ENCODE measurements at places on chromosomes 11 and 22.

DNA sequence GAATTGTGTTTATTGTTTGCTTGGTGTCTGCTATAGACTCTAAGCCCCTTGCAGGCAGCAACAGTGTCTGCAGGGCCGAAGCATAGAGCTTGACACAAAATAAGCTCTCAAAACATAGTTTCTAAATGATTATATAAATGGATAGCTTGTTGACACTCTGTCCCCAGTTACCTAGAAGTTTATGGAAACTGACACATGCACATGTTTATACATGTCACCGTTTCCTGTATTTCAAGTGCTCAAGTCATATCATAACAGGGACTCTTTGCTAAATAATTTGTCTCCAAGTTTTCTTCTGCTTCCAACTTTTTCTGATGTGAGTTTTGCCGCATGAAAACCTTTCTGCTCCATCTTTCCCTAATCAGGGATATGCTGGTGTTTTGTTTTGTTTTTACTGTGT lies 3.7 kb upstream of the OR6X1 start:
- no peak for DNase-seq

DNA sequence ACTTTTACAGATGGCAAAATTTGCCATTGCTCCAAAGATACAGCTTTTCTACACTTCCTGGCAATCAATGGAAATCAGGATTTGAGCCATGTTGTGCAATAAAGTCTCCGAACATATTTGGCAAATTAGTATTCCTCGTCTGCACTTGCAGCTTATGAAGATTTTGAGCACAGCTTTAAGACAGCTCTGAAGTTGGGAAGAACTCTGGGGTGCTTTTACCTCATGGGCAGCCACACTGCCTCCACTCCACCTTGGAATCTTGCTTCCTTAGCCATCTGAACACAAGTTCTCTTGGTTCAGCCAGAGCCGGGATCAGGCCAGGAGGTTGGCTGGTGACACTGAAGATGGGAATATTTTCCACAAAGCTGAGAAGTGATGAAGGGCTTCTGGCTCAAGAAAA lies 191.2 kb downstream of the CWF19L2 start:
- no peak for DNase-seq

DNA sequence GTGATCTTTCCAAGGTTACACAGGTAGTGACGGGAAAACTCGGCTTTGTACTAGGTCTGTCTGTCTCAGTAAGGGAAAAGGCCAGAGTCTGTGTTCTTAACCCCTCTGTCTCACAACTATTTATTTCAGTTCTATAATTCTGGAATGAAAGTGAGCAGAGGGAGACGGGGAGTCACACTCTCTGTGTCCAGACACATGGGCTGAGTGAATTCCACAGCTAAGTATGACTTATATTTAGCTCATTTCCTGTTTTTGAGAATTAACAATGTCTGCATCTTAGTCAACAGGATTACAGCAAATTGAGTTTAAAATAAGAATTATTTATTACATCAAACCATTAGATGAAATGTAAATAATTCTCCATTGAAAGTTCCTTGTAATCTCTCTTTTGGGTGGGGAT lies 62.5 kb upstream of the OR4B1 start:
- peak; percentile 65 for DNase-seq

DNA sequence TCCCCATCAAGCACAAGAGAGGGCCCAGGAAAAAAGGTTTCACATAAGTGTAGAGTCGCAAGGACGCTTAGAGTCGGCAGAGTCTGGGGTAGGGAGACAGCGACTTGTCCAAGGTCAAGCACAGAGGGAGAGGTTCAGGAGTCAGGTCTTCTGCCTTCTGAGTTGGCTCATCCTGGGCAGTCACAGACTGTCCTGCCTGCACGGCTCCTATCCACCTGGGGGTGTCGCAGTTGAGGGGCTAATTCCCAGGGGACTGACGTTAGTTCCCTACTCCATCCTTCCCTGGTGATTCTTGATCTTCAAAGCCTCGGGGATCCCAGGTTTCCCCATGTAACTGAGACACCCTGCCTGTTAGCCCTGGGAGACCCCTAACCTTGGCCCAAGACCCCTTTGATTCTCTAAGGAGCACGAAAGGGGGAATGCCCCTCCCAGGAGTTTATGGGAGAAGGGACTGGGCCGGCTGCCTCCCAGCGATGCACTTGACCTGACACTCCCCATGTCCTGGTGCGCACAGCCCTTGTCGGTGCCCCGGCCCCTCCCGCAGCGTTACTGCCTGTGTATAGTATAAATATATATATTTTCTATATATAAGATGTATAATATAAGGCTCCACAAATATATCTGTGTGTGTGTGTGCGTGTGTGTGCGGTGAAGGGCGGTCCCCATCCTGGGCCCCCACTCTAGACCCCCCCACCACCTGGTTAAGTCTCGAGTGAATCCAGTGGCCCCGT lies 14.7 kb upstream of the TAB1 start:
- DNase-seq, result peak; percentile 45

DNA sequence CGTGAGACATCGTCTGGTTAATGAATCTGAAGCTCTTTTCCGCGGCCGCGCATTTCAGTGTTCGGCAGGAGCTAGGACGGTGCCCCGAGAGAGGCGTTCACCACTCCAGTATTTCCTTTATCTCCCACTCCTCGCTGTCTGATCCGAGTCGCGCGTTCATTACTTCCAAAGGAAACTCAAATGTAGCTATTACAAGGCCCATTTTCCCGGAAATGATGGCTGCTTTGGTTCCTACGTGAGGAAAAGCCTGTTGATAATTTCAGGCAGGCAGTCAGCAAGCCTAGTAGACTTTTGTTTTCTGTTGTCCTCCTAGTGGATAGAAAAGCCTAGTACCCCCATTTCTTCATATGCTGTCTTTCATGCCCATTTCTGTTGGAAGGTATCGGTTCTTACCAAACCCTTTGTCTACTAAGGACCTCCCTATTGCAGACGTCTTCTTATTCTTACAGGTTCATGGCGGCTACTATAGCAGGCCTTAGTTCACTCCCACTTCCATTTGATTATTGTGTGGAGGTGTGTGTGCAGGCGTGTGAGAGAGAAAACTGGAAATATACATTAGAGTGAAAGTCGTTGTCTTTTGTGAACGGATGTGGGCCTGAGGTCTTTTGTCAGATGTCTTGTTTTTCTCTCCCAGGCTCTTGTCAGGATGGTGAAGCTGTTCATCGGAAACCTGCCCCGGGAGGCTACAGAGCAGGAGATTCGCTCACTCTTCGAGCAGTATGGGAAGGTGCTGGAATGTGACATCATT lies 737 bp downstream of the RBM4 start:
- peak; percentile 59 for DNase-seq

DNA sequence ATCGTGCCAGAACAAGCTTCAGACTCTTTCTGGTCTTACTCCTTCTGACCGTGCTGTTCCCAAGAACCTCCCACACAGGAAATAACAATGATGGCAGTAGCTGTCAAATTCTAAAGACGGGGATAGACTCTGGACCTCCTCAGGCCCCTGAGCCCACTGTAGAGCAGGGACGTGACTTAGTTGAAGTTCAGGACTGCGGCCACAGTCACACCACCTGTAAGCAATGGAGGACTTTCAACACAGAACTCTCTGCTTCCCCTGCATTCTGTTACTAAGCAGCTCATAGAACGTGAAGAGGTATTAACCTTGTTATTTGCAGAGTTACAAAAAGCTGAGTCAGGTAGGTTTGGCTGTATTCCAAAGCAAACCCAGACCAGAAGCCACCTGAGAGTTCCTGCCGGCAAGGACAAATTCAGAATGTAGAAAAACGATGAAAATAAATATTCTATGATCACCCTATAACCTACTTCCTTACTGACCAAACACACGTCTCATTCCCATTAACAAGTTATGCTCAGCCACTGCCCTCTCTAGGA lies 12.7 kb downstream of the TMEM45B start:
- peak; percentile 38 for DNase-seq

DNA sequence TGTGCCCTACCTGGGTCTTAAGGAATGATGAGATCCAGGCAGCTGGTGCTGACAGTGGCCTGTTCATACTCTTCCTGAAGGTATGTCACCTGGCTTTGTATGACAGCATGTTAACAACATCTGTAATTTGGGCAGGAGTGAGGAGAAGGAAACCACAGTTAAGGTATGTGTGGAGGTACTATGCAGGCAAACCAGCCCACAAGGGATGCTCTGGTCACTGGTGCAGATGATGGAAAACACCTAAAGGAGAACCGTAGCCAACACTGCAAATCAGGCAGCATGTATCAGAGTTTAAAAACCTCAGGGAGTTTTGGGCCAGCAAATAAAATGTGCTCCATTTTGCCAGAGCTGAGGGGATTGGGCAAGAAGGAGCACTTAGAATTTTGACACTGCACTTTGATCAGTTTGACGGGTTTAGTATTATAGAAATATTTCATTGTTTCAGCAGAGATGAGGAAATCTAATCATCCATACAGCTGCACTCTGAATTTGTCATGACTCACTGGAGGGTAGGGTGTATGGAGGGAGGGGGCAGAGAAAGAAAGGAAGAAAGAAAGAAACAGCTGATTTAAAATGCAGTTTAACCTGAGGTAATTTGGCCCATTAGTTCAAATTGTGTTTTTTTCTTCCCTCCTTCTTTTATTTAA lies 260.9 kb downstream of the KIRREL3 start:
- DNase-seq, result peak; percentile 3

- DNase-seq, result no peak
Measured at GRCh38 chr11:77370217-77370616, 68.7 kb upstream of the GDPD4 start.

GRCh38 chr11:129230006-129230405 lies 37.9 kb upstream of the ARHGAP32 start:
- peak; percentile 49 for DNase-seq

DNA sequence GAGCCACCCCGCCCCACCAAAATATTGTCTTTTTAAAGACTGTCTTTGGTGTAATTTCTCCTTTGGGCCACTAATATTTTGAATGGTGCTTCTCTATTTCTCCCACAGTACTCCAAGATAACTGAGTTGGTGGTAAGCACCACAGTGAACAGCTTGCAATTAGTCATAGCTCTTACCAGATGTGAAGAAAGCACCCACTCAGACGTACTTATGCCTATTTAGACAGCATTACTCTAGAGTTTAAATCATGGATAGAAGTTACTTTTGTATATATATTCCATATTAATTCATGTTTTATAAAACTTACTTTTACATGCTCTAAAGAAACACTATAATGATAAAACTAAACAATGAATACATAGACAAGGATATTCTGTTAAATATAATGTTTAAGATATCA lies 12.7 kb downstream of the ANO3 start:
- peak; percentile 22 for DNase-seq

DNA sequence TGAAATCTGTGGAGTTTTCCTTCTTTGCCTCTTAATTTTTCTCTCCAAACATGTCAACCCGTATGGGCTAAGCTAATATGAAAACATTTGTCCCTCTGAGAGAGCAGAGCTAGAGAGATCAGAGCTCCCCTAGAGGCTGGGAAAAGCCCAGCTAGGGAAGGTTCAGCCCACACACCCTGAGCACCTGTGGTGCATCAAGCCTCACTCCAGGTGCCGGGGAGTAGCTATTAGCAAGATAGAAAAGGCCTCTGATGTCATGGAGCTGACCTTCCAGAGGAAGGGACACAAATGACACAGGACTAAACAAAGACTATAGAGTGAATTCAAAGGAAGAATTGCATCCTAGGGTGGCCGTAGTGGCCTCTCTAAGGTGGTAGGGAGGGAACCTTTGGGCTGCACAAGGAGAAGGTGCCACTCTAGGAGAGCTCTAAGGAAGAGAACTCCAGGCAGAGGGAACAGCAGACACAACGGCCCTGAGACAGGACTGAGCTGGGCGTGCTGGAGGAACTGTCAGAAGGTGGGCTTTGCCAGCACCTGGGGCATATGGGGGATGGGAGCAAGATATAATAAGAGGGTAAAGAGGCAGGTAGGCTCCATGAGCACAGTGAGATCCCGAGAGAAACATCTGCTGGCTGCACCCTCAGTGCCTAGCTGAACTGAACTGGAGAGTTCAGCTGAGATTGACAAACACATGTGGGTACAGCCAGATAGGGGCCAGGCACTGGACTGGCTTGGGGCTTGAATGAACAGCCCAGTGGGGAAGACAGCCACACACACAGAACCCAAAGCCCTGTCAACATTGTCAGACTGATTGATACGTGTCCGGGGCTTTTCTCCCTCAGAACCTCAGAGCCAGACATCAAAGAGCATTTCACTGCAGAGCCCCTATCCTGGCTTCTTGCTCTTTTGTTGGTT lies 65.5 kb upstream of the DRD2 start:
- DNase-seq, result no peak

DNA sequence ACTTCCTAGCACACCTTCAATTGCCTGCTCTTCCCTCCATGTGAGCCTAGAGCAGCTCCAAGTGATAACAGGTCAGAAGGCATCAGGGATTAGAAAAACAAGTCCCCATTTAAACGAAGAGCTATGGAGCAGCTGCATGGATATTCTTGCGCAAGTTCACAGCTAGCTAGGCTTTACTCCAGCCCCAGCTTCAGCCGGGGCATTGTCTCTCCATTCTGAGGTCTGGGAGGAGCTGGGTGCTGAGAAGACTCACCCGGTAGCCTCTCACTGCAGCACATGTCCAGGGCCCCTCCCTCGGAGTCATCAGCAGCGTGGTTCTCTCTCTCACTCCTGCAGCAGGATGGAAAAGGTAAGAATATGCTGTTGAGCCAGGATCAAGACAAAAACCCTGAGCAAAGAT lies 26.0 kb downstream of the PTPN5 start:
- peak; percentile 66 for DNase-seq

- DNase-seq, result no peak
Measured at GRCh38 chr11:105219670-105220069, 80.1 kb upstream of the CARD18 start.

DNA sequence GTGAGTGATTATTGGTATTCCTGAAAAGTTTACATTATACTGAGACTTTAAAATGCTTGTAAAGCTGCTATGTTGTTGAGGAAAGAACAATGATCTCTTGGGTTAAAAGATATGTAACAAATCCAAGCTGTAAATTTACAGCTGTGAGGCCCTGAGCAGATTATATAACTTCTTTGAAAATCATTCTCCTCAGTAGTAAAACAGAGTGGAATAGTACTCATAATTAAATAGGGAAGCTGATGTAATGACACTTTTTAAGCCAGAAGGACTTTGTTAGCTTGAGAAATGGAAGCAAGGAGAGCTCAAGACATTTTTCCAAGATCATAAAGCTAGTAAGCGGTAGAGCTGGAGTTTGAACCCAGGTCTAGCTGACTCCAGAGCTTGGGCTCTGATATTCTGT lies 363.9 kb downstream of the TMEM135 start:
- no peak for DNase-seq

DNA sequence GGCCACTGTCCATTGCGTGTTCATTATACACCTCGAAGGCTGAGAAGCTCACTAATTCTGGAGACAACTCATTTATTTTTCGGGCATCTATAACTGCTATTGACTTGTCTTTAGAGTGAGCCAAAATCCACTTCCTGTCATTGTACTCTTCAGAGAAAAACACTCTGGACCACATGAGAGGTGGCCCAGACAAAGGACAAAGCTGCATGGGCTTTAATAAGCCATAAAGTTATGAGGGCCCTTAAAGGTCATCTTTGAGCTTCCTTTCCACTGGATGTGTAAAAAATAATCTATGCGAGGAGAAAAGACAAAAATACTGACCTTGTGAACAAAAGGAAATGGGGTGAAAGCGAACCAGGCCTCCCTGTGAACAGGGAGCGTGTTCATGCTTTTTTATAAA lies 63.5 kb upstream of the ZC3H12C start:
- DNase-seq, result peak; percentile 6

DNA sequence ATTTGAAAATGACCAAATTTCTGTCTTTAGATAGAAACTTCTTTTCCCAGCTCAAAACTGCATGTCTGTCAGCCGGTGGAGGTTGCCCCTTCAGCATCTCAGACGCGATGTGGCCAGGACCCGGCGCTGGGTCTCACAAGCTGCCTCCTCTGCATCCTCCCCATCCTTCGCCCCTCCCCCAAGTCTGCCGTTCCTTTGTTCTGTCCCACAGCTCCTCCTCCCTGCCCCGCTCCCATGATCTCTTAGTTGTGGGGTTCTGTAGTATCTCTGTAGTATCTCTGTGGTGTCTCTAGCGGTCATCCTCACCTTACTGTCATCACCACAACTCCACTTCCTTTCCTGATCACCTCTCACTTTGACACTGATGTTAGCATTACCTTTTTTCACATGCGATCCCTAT lies 49.9 kb downstream of the TRAF6 start:
- DNase-seq, result no peak

Measured in fibroblast of pulmonary artery (primary cell).